ENCODE measurements at places on chromosomes 4 and X. TPM values are rescaled to one million over a fixed set of nuclear protein-coding genes. Genes with fewer than 3 reads are reported as not detected.

- no peak for DNase-seq
Measured at GRCh38 chrX:153905481-153906095, 1.1 kb downstream of the AVPR2 start.

DNA sequence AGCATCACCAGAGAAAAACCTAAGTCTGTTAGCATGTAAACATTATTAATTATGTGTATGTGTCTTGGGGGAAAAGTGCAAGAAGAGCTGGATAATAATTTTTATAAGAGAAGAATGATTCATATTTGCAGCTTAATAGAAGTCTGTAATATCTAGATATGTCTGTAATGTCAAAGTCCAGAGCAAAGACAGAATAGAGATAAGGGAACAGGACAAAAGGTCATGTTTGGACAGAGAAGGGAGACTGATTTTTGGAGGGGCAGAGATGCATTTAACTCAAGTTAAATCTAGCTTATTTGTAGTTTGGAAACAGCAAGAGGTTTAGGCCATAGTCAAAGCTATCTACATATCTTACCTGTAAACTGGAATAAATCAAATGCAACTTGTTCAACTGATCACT lies 61.2 kb downstream of the MAGED1 start:
- no peak for DNase-seq

The GAR1 gene
- total RNA-seq = 27.2 TPM

The TCP11X2 gene
- not detected for total RNA-seq

GRCh38 chrX:94831364-94831763 lies 1157.4 kb downstream of the FAM133A start:
- DNase-seq = no peak

The MGARP gene
- not detected for total RNA-seq

The MEPE gene
- not detected for total RNA-seq

- DNase-seq = no peak
Measured at GRCh38 chr4:128294464-128294863, 6.9 kb upstream of the PGRMC2 start.

GRCh38 chr4:73815145-73815544 lies 21.3 kb upstream of the CXCL6 start:
- no peak for DNase-seq

DNA sequence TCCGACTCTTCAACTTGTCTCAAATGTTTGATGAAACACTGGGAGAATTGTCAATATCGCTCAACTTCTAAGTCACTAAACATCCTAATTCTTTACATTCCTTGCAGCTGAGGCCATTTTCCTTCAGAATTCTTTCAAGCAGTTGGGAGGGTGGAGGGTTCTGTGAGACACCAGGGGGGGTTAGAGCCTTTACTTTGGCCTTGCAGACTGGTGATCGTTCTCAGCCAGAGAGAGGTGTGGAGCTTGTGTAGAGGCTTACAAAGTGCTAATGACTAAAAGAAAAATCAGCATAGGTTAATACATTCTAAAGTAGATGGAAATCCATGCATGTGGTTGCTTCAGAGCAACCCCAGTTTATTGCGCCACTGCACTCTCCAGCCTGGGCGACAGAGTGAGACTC lies 21.3 kb upstream of the SOX3 start:
- no peak for DNase-seq

Data from activated CD8-positive, alpha-beta T cell treated with anti-CD3 and anti-CD28 coated beads, Interleukin-2, amount 10 ng/mL, durations not matched to agents 7 days and 5 days (primary cell).